ENCODE measurements at places on chromosomes 7 and 10. TPM values are rescaled to one million over a fixed set of nuclear protein-coding genes. Genes with fewer than 3 reads are reported as not detected.

The DNTT gene
- total RNA-seq = not detected

The IFIT5 gene
- total RNA-seq = 9.5 TPM

The CDH23 gene
- total RNA-seq = 1.3 TPM

The SFTPA2 gene
- total RNA-seq = not detected

The SPDYE11 gene
- total RNA-seq = not detected

The GBX1 gene
- not detected for total RNA-seq

The HABP2 gene
- not detected for total RNA-seq

The CNNM1 gene
- 0.28 TPM for total RNA-seq

The POLD2 gene
- 286 TPM for total RNA-seq

The ASB4 gene
- not detected for total RNA-seq

DNA sequence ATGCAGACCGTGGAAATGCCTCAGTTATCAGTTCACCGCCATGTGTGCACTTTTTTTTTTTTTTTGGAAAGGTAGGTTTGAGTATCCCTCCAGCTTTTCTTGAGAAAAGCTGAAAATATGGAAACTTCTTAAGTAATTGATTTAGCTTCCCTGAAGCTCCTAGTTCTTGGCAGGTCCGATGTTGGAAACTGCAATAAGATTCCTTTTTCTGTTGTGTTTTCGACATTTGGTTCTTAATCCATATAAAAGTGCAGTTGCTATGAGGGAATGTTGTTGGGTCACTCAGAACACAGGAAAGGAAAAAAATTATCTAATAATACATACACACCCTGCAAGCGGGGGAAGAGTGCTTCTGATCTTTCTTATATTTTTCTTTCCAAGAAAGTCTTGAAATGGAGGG is 665.2 kb downstream of the INHBA start:
- DNase-seq = no peak

- DNase-seq = no peak
Measured at GRCh38 chr10:121942749-121943416, 15.1 kb upstream of the ATE1 start.

DNA sequence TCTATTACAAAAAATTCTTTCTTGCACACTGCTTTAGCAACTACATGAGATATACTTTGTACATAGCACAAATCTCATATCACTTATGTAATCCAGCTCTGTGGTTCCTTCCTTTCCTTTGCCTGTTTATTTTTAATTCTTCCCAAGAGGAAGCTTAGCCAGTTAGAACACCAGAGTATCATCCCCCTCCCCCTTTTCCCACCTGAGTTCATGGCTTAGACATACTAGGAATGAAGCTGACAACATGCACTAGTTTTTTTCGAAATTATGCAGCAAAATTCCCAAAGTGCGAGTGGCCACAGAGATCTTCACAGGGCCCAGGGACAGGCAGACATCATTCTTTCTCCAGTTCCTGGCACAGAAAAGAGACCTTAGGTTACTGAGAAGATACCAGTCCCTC is 17.8 kb downstream of the CAV1 start:
- DNase-seq = no peak

DNA sequence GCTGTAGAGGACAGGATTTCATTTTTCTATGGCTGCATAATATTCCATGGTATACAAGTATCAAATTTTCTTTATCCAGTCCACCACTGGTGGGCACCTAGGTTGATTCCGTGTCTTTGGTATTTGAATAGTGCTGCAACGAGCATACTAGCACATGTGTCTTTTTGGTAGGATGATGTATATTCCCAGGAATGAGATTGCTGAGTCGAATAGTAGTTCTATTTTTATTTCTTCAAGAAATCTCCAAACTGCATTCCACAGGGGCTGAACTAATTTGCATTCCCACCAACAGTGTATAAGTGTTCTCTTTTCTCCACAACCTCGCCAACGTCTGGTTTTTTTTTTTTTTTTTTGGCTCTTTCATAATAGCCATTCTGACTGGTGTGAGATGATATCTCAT is 550.0 kb downstream of the REEP3 start:
- DNase-seq = no peak

- DNase-seq = no peak
Measured at GRCh38 chr7:92809397-92809759, 27.0 kb downstream of the CDK6 start.

DNA sequence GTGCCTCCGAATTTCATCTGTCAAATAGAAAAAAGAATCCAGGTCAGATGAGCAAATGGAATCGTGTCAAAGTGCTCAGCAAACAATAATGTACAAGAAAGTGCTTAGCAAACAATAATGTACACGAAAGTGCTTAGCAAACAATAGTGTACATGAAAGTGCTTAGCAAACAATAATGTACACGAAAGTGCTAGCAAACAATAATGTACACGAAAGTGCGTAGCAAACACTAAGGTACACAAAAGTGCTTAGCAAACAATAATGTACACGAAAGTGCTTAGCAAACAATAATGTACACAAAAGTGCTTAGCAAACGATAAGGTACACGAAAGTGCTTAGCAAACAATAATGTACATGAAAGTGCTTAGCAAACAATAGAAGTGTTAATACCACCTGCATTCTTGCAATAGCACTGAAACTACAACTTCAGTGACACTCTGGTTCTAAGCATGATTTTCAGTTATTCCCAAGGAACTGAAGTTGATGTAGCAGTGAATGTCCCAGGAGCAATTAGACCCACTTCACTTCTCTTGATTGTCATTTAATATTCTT is 33.4 kb upstream of the MYL10 start:
- no peak for DNase-seq

GRCh38 chr10:114648368-114648767 is 9.7 kb downstream of the ABLIM1 start:
- no peak for DNase-seq

GRCh38 chr7:82098414-82098813 is 328.6 kb upstream of the HGF start:
- DNase-seq = no peak

DNA sequence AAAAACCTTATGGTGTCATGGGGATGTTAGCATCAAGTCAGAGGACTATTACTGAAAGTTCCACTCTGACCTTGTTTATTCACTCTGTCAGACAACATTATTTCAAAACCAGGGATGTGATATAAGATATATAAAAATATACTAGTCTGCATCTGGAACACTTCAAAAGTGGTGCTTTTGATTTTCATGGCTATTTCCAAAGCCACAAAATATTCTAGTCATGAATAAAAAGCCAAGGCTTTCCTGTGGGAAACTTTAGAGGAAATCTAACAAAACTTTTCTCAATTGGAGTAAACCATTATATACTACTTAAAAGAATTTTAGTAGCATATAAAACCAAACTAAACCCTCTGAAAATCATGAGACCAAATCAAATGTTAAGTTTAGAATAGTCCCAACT is 205.2 kb downstream of the TMEM26 start:
- no peak for DNase-seq

DNA sequence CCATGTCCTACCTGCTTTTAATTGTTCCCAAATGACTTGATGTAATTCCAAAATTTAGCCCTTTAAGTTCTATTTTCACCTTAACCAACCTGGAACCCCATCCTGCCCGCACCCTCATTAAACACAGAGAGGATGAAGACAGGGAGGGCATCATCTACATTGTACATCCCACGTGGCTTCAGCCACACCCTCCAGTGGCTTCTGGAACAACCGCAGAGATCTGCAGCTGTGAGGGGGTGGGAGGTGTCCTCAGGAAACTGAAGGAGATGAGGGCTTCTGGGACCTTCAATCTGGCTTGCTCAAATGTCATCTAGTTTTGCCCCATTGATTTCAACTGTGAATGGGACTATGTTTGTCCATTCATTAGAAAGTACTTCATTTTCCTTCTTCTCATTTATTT is 39.0 kb downstream of the AKR1B1 start:
- no peak for DNase-seq

GRCh38 chr7:66442385-66442784 is 186.3 kb upstream of the KCTD7 start:
- DNase-seq = no peak

GRCh38 chr10:3473271-3473670 is 300.7 kb upstream of the PITRM1 start:
- no peak for DNase-seq

- DNase-seq = peak; percentile 68
Measured at GRCh38 chr7:159112136-159113011, 32.3 kb downstream of the VIPR2 start.

DNA sequence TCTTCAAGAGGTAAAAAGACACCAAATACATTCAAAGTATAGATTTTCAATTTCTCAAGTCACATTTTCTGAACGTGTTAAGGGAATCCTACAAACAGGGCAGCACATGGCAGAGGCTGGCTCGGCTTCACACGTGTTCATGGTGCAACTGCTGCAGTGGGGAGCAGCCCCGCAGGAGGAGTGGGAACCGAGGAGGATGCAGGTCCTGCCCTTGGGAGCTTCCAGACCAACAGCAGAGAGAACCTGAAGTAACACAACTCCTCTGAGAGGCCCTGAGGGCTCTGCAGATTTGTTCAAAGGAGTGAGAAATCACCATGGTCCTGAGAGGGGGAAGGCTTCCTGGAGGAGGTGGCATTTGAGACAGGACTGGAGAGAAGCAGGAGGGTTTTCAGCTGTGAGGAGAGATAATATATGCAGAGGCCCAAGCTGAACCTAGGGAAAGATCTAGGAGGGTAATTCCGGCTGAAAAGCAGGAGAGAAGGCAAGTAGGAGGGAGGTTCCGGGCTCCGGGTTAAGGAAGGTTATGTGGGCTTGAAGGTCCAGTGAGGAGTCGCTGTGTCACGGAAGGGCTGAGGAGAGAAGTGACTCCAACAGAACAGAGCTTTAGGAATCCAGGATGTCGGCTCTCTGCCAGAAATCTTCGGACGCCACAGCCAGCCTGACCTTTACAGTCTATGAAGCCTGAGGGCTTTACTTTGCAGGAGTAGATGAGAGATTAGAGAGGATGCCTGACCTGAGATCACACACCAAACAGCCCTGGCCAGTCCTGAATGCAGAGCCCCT is 77.5 kb downstream of the GPR26 start:
- DNase-seq = no peak

DNA sequence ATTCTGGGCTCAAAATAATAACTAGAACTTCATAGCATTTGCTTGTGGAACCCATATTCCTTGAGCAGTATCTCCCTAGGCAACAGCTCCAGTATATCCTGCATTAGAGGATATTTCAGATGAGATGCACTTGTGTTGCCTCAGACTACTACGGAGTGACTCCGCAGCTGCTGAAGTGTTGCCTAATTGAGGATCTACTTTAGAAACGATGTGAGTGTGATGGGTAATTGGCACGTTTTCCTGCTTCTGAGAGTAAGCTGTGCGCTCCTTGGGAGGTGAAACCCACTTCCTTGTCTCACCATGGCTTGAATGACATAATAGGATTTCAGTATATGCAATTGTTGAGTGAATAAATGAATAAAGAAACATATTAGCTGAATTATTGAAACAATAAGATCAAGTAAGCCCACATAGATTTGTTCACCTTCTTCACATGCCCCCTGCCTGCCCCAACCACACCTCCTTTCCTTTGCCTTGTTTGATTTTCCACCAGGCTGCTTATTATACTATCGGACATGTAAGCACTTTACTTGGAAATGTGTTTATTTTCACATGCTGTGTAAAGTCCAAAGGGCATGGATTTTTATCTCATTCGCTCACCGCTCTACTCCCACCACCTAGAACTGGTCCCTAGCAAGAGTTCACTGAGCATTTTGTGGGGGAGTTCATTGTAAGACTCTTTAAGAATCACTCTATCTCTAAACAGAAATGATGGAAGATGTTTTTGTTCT is 303.8 kb downstream of the KCNMA1 start:
- no peak for DNase-seq

DNA sequence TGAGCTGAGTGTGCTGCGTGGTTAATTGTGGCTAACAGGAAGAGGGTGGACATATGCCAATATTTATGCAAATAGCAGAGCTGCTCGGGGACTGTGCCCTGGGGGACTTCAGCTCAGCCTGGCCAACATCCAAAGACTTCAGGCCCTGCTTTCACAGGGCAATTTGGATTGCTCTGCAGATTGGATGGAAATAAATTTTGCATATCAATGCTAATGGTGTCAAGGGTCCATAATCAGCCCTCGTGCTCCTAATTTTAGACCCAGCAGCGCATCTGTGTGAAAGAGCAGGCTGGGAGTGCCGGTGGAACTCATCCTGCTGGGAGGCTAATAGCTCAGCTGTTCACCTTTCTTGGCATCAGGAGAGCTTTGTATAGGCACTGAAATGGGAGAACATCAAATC is 270.1 kb downstream of the TCERG1L start:
- no peak for DNase-seq

GRCh38 chr7:77242068-77242467 is 42.4 kb upstream of the FGL2 start:
- no peak for DNase-seq

GRCh38 chr7:97002555-97003261 is 2.6 kb upstream of the DLX6 start:
- DNase-seq = no peak
